ENCODE measurements at places on chromosomes 7 and 10. TPM values are rescaled to one million over a fixed set of nuclear protein-coding genes. Genes with fewer than 3 reads are reported as not detected.

GRCh38 chr10:119303886-119304285 is 96.5 kb downstream of the GRK5 start:
- no peak overlapping the region for H3K4me3 ChIP-seq
- H3K4me1 ChIP-seq, result peaks cover 27% of the 10 kb centered on the region
- no peaks in the 10 kb centered on the region for H3K27me3 ChIP-seq
- DNase-seq, result no peak

- H3K4me3 ChIP-seq, result no peak overlapping the region
- H3K36me3 ChIP-seq, result no peaks in the 10 kb centered on the region
- no peak overlapping the region for H3K27ac ChIP-seq
Observed at GRCh38 chr10:133438711-133439273, 14.4 kb upstream of the SPRN start.

DNA sequence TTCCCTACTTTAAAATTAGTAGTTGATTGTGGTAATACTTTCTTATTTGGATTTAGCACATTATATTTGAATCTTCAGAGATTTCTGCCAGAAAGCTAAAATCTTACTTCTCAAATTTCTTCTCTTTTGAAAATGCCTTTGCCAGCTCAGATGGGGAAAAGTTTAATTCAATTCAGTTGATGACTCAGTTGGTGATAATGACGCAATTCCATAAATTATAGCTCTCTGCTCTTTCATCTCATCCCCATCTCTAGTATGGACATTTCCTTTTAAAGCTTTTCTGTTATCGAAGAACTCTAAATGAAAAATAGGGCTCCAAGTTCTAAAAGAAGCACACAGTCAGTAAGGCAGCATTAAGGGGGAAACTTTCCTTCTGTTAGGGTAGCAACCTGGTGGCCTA is 25.5 kb downstream of the RNLS start:
- no peaks in the 10 kb centered on the region for H3K27me3 ChIP-seq
- DNase-seq, result no peak
- H3K4me1 ChIP-seq, result no peaks in the 10 kb centered on the region
- no peak overlapping the region for H3K27ac ChIP-seq
- no peak overlapping the region for H3K4me3 ChIP-seq

The OPN4 gene
- not detected for polyA plus RNA-seq

The PLXDC2 gene
- polyA plus RNA-seq, result 10.3 TPM

The RAPGEF5 gene
- not detected for polyA plus RNA-seq

DNA sequence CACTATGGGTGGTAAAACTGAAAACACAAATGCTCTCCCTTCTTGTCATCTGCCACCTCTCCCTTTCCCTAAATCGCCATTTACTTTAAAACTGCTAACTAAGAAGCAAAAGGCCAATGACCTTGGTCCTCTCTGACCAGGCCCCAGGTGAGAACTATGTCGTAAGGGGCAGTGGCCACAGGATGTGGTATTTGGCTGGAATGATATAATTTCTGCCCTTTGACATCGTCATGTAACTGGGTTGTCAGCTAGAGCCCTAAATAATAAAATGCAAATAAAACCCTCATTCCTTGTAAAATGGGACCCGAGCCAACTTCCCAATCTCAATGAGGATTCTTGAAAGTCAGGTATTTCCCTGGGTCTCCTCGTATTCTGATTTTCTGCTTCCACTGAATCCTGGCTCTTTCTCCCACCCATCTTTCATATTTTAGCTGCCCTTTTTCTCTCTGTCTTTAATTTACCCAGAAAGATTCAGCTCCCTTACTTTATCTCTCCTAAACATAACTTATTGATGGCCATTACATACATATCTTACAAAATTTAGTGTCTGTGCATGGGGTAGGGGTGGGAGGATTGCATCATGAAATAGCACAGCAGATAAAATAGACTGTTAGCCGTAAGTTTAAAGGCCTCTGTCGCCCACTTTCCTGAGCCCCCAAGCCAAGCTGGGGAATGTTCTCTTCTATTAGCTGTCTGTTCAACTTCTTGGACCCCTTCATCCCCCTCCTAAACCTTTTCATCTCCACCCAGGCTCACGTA is 3.2 kb upstream of the EEPD1 start:
- H3K36me3 ChIP-seq, result no peaks in the 10 kb centered on the region
- no peaks in the 10 kb centered on the region for H3K4me1 ChIP-seq
- H3K4me3 ChIP-seq, result no peak overlapping the region

DNA sequence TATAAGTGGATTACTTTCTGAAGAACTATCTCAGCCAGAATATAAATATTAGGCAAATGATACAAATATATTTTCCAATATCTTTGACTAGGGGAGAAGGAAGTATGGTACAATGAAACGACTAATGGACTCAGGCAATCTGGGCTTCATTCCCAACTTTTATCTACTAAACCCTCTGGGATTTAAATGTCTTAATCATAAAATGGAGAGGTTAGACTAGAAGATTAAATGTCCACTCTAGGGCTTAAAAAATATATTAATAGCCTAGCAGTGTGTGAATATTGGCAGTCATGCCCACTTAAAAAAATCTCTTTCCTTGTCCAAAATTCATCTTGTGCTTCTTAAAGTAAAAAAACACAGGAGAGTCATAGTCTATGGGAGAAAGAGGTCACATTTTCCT is 98.3 kb downstream of the CTTNBP2 start:
- DNase-seq, result no peak
- H3K4me1 ChIP-seq, result no peaks in the 10 kb centered on the region
- no peak overlapping the region for H3K4me3 ChIP-seq

The NKX1-2 gene
- polyA plus RNA-seq, result not detected

DNA sequence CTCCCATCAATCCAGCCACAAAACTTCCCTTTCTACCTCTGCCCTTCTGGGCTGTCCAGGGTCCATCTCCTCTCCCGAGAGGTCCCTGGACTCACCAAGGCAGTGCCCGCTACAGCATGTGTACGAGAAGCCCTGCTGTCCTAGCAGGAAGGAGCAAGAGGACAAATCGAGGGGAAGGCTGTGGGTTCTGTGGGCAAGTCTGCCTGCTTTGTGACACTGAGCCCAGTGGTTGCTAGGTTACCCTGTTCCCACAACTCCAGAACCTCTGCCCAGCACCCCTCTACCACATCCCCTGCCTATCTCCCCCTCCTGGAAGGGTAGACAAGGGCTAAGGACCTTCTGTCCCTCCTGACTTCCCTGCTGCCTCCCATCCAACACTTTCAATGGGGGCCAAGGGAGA is at the start of gene TBATA:
TBATA (minus strand) TSS at position 188 of the 400 bp plus-strand sequence. CDS start 1,998 bp downstream, outside the sequence.
- H3K27ac ChIP-seq, result no peak within 1 kb of the TSS
- H3K36me3 ChIP-seq, result no peaks in the 10 kb centered on the region
- no peak within 1 kb of the TSS for H3K4me3 ChIP-seq
- peaks cover 3% of the 10 kb centered on the region for H3K4me1 ChIP-seq

The ZNF467 gene
- polyA plus RNA-seq, result 27.7 TPM

DNA sequence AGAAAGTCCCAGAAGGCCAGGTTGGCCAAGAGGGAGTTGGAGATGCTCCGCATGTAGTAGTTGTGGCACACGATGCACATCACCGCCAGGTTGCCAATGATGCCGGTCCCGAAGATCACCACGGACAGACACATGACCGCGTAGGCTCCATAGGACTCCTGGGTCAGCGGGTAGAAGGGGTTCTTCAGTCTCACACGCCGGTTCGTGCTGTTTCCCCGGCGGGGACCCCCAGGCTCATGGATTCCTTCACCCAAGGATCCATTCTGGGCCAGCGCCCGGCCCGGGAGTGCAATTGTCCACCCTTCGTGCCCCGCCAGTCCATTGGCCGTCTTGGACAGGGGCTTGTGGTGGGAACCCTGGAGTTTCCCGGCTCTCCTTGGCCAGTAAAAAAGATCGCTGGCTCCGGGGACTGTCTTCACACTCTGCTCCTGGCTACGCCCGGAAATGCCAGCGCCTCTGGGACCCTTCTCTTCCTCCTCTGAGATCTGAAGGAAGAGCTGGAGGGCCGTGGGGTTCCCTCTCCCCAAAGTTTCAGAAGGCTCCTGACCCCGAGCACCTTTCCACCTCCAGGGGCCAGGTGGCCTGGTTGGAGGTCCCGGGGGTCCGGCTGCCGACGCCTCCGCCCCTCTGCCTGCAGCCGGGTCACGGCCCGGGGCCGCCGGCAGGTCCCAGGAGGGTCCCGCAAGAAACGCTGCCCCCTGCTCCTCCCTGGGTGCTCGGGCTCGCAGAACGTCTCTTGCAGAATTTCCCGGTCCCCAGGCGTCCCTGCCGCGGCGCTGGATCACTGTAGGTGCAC is 1.3 kb downstream of the GPR37 start:
- no peak for DNase-seq
- H3K4me1 ChIP-seq, result no peaks in the 10 kb centered on the region
- H3K4me3 ChIP-seq, result peak overlapping the region; percentile 53

The NACAD gene
- 1.4 TPM for polyA plus RNA-seq

The RBP4 gene
- polyA plus RNA-seq, result not detected

The TCAF2 gene
- 0.17 TPM for polyA plus RNA-seq

DNA sequence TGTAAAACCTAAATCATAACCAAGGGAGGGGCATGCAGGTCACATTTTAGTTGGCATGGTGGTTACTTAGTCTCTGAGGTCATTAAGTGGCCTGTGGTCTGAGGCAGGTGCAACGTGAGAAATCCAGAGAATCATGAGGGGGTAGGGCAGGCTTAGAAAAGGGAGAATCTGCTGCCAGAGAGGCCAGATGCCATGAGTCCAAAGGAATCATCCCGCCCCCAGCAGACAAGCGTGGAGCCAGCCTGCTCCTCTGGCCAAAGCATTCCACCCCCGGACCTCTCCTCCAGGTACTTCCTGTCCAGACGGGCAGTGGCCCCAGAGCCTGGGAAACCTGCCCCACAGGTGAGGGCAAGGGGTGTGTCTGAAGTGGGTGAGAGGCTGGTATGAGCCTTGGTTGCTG is 196.4 kb upstream of the ZNF32 start:
- H3K4me1 ChIP-seq, result no peaks in the 10 kb centered on the region
- H3K4me3 ChIP-seq, result no peak overlapping the region
- H3K27me3 ChIP-seq, result no peaks in the 10 kb centered on the region
- no peak for DNase-seq
- H3K27ac ChIP-seq, result no peak overlapping the region

GRCh38 chr7:67380858-67381257 is 384.2 kb downstream of the TYW1 start:
- H3K27me3 ChIP-seq, result no peaks in the 10 kb centered on the region
- H3K4me1 ChIP-seq, result no peaks in the 10 kb centered on the region
- H3K4me3 ChIP-seq, result no peak overlapping the region
- H3K27ac ChIP-seq, result no peak overlapping the region
- no peaks in the 10 kb centered on the region for H3K36me3 ChIP-seq
- no peak for DNase-seq

GRCh38 chr10:69629897-69630650 is at the start of gene FAM241B:
FAM241B (plus strand) TSS chr10:69630247; CDS start chr10:69631744, 1,497 bp downstream.
- DNase-seq, result peak; percentile 37
- H3K4me1 ChIP-seq, result no peaks in the 10 kb centered on the region
- H3K27me3 ChIP-seq, result peaks cover 35% of the 10 kb centered on the region

The CTAGE6 gene
- polyA plus RNA-seq, result not detected

The SERPINE1 gene
- polyA plus RNA-seq, result 5.7 TPM

- peak overlapping the region; percentile 85 for H3K27ac ChIP-seq
- no peaks in the 10 kb centered on the region for H3K27me3 ChIP-seq
- H3K36me3 ChIP-seq, result no peaks in the 10 kb centered on the region
- DNase-seq, result peak; percentile 7
- H3K4me1 ChIP-seq, result peaks cover 22% of the 10 kb centered on the region
Observed at GRCh38 chr7:77800158-77800557, 1.6 kb downstream of the PHTF2 start.

The TUBGCP2 gene
- polyA plus RNA-seq, result 52.3 TPM

GRCh38 chr10:117492504-117492903 is 50.0 kb upstream of the EMX2 start:
- H3K4me1 ChIP-seq, result no peaks in the 10 kb centered on the region
- no peaks in the 10 kb centered on the region for H3K36me3 ChIP-seq
- H3K4me3 ChIP-seq, result no peak overlapping the region
- no peak for DNase-seq
- no peak overlapping the region for H3K27ac ChIP-seq

GRCh38 chr10:118939211-118940007 is 90.1 kb upstream of the NANOS1 start:
- no peak overlapping the region for H3K4me3 ChIP-seq
- H3K4me1 ChIP-seq, result no peaks in the 10 kb centered on the region
- H3K27me3 ChIP-seq, result peaks cover 4% of the 10 kb centered on the region
- H3K27ac ChIP-seq, result no peak overlapping the region
- H3K36me3 ChIP-seq, result no peaks in the 10 kb centered on the region
- peak; percentile 57 for DNase-seq

GRCh38 chr7:23964715-23965114 is 254.7 kb downstream of the STK31 start:
- no peaks in the 10 kb centered on the region for H3K36me3 ChIP-seq
- no peak for DNase-seq
- no peaks in the 10 kb centered on the region for H3K4me1 ChIP-seq
- no peak overlapping the region for H3K4me3 ChIP-seq
- H3K27ac ChIP-seq, result no peak overlapping the region

Measured in cardiac muscle cell (in vitro differentiated cells and primary cell).